ENCODE measurements at places on chromosomes 11 and 22. TPM values are rescaled to one million over a fixed set of nuclear protein-coding genes. Genes with fewer than 3 reads are reported as not detected.

SNAP29 gene
- total RNA-seq: 14.5 TPM

VWCE gene
- total RNA-seq: 1.3 TPM

SPDYC gene
- total RNA-seq: not detected

MS4A14 gene
- not detected for total RNA-seq

ADAMTS8 gene
- total RNA-seq: not detected

RASL10A gene
- total RNA-seq: under 0.01 TPM

SMTNL1 gene
- total RNA-seq: not detected

CYTH4 gene
- 0.17 TPM for total RNA-seq

DDIAS gene
- 7.3 TPM for total RNA-seq

FDXACB1 gene
- 3.4 TPM for total RNA-seq

CATSPERZ gene
- not detected for total RNA-seq

CD3D gene
- total RNA-seq: not detected

TPH1 gene
- total RNA-seq: 0.45 TPM
